ENCODE measurements at places on chromosomes 1 and 21.

- DNase-seq = no peak
Measured at GRCh38 chr21:45259206-45259840, 28.4 kb downstream of the POFUT2 start.

DNA sequence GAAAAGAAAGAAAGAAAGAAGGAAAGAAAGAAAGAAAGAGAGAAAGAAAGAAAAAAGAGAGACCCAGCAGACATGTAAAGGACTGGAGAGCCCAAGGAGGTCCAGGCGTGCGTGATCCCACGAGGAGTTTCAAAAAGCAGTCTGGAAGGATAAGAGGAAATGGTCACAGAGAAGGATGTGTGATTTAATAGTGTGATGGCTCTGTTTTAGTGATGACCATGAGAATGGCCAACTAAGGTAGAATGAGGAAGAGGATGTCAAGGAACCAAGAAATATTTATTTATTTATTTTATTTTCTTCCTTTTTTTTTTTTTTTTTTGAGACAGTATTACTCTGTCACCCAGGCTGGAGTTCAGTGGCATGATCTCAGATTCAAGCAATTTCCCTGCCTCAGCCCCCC is 25.5 kb downstream of the PTGS2 start:
- DNase-seq = no peak

- no peak for DNase-seq
Measured at GRCh38 chr1:48251821-48252220, 29.3 kb downstream of the SLC5A9 start.

- peak; percentile 33 for DNase-seq
Measured at GRCh38 chr1:164716992-164717703, 158.2 kb downstream of the PBX1 start.

DNA sequence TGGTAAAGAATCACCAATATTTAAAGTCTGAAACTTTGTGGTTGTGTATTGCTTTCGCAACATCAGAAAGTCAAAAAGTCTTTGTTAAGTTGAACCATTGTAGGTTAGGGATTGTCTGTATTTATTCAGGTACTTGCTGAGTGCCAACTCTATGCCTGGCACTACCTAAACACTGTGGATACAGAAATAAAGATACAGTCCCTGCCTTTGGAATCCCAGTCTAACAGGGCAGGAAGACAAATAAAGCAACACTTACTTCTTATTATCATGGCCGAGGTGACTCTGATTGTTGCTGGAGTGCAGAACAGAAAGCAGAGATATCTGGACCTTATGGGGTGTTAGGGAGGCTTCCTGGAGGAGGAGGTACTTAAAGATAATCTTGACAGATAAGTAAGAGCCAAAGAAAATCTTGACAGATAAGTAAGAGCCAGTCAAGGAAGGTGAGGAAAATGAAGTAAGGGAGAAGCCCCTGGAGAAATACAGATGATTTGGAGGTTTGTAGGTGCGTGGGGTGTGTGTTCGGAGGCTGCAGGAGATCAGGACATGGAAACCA is 11.8 kb upstream of the S100A10 start:
- DNase-seq = no peak

- DNase-seq = peak; percentile 6
Measured at GRCh38 chr1:26570287-26570686, 40.7 kb downstream of the RPS6KA1 start.

DNA sequence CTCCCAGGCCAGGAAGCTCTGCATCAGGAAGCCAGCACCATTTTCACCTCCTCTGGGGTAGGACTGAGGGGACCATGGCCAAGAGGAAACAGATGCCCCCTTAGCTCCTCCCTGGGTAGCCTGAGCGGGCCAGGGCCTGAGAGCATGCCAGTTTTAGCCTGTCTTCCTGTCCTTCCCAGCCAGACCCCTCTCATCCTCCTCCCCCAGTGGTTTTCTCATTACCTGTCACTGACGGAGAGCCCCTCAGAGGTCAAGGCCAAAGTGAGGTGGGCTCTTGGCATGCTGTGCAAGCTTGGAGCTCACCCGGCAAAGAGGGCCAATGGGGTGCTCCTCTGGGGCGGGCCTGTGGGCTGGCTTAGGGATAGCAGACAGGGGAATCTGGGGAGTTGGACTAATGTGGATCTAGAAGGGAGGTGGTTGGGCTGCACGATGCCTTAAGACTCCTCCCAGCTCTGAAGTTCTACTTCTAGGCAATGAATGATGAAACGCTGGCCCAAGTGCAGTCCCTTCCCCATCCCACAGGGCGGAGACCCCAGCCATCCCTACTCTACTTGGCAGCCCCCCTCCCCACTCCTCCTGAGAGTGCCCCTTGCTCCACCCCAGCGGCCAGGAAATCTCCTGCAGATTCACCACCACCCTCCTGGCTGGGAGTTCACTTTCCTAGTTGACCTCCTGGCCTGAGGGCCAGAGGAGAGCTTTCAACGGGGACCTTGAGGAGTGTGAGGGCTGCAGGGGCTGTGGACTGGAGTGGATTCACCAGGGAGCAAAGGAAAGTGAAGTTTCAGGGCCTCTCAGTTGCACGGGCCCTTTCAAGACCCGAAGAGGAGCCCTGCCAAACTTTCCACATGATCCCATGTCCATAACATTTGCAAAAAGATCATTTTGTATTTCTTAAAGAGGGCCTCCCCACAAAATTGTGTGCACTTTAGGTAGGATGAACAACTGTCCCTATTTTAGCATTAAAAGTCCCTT is 9.4 kb upstream of the LMNA start:
- DNase-seq = no peak

DNA sequence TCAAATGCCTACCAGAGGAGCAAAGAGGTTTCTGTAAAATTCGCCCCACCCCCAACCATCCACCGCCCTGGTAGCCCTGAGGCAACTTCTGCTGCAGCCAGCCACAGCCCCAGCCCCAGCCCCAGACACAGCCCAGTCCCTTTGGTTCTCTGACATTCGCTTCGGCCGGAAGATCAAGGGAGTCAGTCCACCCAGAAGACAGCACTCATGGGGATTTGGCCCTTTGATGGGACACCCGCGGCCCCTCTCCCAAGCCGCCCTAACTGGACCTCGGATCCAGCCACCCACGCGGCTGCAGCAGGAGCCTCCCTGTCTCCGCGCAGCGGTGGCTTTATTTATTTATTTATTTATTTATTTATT is 3881.0 kb downstream of the SRGAP2C start:
- no peak for DNase-seq

GRCh38 chr1:12478612-12478985 is 139.4 kb downstream of the DHRS3 start:
- DNase-seq = no peak

DNA sequence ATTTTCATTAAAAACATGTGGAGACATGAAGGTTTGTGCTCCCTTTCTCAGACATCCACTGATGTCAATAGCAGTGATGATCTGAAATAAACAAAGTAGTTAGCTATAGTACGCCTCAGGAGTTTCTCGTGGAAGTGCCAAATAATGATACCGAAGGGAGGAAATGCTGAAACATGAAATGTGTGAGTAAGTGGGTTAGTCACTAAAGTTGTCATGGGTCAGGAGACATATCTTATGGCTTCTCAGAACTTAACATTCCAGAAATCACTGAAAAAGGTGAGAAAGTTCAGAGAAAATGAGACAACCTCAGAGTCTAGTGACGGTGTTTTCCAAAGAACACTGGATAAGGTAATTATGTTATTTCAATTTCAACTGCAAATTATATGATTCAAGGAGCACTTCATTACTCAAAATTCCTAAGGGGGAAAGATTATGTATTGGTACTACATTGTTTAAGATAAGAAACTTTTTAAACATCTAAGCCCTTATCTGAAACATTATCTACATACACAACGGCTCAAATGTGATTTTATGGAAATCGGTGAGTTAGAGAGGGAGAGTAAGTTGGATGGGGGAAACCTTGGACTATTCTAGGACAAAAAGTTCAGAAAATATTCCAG is 20.6 kb downstream of the NIBAN1 start:
- DNase-seq = peak; percentile 61

- peak; percentile 15 for DNase-seq
Measured at GRCh38 chr1:61472876-61473275, 252.1 kb downstream of the TM2D1 start.

DNA sequence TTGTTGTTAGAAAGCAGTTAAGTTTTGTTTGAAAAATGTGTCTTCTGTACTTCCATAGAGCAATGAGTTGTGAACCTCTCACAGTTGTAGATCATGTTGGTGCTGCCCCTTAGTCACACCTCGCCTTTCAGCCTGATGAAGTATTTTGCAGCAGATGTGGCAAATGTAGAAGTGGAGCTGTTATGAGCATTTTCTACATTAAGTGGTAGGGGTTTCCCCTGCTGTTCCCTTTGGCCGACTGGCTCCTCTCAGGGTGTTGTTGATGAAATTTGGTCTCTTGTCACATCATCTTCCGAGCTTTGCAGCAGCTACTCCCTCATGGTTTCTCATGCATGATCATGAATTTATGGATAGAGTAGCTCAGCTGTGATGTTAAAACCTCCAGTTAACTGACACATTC is 33.6 kb upstream of the DENND1B start:
- DNase-seq = no peak

- no peak for DNase-seq
Measured at GRCh38 chr1:228358764-228359612, 47.6 kb downstream of the TRIM11 start.

DNA sequence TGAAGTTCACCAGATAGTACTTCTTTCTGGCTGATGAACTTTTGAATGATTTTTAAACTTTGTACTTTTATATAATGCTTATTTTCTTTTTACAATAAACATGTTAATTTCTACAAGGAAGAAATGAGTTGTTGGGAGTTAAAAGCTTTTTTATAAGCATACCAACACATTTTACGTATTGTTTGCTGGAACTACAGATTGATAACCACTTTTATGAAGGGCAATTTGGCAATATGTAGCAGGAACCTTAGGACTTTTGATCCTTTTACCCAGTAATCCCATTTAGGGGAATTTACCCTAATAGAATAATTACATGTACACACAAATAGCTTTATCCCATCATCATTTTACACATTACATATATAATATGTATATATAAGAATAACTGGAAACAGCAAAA is 16.3 kb downstream of the PRPF38A start:
- no peak for DNase-seq

DNA sequence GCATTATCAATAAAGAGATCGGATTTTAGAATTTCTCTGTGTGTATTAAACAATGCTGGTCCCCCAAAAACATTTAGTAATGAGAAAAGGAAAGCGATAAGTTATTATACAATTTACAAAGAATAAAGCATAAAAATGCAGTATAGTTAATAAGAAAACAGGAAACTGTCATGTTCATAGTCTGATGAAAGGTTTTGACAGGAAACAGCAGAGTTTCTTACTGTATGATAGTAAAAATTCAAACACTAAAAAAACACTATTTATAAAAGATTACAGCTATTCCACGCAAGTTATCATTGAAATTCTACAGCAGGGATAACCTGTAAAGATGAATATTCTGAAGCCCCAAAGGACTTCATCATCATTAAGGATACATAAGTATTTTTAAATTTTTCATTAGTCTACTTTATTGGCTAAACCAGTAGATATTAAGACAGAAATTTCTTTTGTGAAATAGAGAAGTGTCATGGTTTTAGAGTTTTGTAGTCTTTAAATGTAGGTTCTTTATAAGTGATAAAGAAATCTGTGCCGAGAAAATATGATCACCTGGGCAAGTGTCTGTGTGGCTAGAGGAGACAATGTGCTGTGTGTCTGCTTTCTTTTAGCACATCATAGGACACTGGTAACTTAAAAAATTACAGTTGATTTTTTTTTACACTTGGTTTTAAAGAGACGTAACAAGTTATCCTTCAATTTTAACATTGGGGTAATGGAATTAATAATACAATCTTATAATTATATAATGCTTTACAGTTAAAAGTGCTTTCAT is 49.7 kb upstream of the GFI1 start:
- no peak for DNase-seq

- DNase-seq = no peak
Measured at GRCh38 chr1:16095447-16095846, 22.0 kb upstream of the FAM131C start.

GRCh38 chr1:226874579-226875425 is 4.4 kb downstream of the PSEN2 start:
- DNase-seq = no peak

DNA sequence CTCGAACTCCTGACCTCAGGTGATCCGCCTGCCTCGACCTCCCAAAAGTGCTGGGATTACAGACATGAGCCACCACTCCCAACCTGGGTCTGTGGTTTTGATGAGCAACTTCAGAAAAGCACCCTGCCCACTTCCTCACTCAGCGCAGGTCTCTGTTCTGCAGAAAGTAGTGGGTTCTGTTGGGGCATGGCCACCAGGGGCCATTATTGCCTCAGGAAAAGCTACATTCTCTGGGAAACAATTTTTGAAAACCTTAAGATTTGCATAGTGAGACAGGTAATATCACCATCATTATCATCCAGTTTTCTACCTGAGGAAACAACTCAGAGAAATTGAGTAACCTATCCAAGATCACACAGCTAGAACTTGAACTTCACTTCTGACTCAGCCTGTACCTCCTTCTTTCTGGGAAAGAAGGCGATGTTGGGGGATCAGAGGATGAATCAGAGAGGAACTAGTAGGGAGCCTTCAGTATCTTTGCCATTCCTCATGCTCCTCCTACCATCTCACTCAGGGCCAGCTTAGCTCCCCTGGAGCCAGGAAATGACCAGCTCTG is 7.1 kb upstream of the NES start:
- peak; percentile 41 for DNase-seq

DNA sequence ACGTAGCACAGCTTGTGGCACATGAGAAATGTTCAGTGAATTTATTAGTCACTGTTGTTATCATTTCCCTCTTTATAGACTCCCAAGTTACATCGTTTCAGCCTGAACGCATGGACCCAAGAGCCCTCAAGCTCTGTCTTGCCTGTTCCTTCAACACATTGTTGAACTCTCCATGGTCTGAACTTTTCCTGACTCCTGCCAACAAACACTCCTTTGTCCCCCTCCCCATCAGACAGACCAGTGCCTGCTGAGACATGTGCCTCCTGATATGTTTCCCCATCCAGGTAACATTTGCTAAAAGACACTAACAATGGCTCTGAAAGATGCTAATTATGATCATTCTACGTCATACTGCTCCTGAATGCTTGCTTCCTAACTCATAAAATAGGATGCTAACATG is 108.7 kb upstream of the NFIA start:
- no peak for DNase-seq

DNA sequence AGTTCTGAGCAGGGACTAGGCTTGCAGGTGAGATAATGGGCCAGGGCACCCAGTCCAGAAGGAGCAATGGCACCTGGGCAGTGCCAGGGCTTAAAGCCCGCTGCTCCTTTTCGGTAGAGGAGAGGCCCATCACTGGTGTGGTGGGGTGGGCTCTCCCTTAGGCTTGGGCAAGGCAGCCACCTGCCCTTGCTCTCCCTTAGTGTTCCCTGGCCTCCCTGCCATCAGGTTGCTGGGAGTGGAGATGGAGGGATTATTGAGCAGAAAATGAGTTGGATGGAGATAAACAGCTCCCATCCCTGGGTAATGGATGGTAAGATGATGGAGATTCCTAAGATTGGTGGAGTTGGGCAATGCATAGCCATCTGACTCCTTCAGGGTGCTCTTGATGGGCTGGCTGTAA is 7.9 kb downstream of the MYOG start:
- DNase-seq = no peak
